SK-N-SH (cell line): ENCODE measurements at places on chromosomes 16 and 17.

DNA sequence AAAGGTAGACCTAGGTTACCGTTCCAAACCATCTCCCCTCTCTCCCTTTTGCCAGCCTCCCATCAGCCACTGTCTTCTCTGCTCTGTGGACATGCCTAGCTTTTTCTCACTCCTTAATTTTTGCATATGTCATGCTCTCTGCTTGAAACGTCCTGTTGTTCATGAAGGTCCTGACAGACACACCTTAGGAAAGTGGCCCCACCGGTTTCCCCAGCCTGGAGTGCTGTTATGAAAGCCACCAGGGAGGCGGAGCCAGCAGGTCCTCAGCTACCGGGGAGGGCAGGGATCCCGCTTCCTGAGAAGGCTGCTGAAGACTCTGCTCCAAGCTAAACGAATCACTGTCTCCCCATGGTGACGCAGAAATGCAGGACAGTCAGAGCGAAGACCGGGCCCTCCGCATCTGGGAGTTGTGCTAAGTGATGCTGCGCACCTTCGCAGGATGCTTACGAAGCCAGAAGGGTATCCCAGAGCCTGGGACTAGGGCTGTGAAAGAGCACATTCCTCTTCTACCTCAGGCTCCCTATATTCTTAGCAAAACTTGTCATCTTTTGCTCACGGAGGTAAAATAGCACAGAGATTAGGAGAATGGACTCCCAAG lies 2.3 kb upstream of the SLC16A11 start:
- no peak for DNase-seq

DNA sequence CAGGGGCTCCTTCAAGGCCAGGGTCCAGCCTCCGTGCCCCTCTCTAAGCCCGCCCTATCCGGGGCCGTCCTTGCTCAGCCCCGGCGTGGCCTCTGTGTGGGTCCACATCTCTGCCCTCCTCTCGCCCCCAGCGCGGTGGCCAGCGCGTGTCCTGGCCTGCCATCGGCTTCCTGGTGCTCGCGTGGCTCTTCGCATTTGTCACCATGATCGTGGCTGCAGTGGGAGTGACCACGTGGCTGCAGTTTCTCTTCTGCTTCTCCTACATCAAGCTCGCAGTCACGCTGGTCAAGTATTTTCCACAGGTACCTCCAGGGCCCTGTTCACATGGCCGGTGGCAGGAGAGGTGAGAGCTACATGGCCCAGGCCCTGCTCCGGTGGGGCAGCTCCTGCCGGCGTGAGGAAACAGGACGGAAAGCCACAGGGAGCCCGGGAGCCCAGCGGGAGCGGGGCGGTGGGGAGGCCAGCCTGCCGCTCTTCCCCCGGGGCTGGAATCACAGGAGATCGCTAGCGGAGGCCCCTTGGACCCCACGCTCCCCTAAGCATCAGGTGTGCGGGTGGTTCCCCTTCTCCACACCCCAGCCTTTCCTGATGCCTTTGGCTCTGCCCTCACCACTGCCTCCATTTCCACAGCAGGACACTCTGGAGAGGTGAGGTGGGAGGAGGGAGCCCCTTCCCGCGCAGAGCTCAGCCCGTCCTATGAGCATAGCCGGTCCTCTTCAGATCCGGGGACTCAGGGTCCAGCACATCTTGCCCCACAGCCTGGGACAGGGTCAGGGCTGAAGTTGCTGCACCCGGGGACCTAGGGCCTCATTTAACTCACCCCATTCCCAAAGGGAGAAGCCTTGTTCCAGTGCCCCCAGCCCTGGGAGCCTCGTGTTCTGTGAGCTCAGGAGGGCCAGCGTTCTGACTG lies 10.2 kb downstream of the TAX1BP3 start:
- no peak for DNase-seq

DNA sequence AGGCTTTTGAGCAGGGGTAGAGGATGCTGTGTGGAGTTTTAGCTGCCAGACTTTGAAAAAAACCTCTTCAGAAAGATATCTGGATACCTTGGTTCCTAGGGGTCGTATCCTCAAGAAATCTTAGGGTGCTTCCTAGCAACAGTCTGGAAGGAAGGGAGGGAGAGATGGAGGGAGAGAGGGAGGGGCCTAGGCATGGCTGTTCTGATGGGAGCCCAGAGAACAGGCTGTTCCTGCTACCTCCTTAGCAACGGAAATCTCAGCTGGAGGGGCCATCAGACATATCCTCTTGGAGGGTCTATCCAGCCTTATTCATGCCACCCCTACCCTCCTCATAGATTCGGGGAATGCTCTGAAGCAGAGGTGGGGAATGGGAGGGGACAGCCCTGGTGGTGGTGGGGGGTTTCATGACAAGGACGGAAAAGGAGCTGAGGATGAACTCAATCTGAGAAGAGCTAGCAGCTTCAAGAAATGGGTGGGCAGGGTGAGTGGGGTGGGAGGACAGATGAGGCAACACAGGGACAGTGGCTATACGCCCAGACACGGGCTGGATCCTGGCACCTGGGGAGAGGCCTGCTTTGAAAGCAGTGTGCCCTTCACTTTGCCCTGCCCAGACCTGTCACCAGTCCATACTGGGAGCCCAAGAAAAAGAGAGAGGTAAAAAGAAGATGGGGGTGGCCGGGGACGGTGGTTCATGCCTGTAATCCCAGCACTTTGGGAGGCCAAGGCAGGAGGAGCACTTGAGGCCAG lies 2.9 kb upstream of the THRA start:
- DNase-seq, result no peak

DNA sequence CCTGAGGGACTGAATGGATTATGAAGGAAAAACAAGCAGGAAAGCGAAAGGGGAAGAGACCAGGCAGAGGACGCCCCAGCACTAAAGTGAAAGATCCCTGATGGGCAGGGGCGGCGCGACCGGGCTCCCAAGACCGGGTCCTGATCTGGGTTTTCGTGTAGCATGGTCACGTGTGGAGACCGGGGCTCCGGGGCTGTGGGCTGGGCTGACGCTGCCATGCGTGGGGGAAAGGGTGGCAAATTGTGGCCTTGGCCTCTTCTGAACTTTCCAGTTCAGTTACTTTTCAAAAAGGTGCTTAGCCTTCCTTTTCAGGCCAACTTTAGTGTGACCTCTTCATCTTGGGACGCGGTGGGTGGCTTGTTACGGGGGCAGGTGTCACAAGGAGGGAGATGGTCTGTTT lies 57.5 kb downstream of the METRNL start:
- no peak for DNase-seq

GRCh38 chr16:72785171-72785570 lies 262.8 kb downstream of the ZFHX3 start:
- DNase-seq, result no peak

GRCh38 chr17:5210614-5211252 lies 19.1 kb upstream of the ZNF594 start:
- DNase-seq, result no peak

DNA sequence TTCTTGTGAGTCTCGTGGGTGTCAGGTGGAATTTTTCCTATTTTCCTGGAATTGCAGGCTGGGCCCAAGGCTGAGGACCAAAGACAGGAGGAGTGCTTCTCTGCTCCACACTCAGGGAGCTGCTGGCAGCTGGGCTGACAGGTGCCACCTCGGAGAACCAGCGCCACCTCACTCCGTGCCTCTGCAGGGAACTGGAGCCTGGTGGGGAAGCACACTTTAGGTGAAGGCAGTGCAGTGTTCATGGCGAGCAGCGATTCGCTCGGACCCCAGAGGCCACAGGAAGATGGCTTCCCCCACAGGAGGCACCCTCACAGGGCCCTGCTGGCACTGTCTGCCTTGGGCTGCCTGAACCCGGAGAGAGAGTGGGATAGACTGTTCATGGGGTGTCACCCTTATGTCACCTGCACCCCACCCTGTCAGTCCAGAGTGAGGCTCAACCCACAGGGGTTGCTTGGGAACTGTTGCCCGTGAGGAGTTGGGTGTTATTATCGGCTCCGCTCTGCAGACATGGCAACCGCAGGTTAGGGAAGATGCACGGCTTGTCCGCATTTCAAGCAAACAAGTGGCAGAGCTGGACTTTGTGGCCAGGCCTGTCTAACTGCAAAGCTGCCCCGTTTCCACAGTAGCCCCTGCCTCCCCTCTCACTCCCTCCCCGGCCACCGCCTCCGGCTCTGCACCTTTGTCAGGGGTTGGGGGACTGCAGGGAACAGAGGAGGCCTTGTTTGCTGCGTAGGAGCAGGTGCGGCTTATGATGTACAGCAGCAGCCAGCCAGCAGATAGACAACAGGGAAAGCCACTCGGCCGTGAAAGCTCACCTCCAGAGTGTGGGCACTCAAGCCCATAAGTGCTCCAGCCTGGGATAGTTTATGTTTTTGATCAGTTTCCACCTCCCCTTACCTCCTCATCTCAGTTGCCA lies 15.5 kb downstream of the TBC1D24 start:
- no peak for DNase-seq

DNA sequence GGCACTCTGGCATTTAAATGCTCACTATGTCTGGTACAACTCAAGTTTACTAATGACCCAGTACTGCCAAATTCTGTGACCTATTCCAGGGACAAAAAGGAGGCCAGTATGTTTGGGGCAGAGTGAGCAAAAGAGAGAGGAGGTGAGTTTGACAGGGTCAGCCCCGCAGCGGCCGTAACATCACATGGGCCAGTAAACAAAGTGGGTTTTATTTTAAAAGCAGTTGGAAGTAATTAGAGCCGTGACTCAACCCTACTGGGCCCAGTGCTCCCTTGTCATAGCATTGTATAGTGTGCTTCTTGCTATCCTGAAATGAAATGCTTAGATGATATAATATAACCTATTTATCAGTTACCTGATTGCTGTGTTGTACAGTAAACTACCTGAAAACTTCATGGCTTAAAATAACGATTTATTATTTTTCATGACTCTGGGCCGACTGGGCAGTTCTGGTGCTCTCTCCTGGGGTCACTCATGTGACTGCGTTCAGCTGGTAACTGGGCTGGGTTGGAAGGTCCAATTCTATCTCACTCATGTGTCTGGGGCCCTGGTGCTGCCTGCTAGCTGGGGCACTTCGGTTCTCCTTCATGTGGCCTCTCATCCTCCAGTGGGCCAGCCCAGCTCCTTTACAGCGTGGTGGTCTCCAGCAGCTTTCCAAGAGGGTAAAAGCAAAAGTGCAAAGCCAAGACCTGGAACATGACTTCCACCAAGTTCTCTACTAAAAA lies 27.4 kb downstream of the IQCK start:
- DNase-seq, result no peak

- DNase-seq, result no peak
Measured at GRCh38 chr16:85436207-85436606, 176.9 kb upstream of the GSE1 start.

DNA sequence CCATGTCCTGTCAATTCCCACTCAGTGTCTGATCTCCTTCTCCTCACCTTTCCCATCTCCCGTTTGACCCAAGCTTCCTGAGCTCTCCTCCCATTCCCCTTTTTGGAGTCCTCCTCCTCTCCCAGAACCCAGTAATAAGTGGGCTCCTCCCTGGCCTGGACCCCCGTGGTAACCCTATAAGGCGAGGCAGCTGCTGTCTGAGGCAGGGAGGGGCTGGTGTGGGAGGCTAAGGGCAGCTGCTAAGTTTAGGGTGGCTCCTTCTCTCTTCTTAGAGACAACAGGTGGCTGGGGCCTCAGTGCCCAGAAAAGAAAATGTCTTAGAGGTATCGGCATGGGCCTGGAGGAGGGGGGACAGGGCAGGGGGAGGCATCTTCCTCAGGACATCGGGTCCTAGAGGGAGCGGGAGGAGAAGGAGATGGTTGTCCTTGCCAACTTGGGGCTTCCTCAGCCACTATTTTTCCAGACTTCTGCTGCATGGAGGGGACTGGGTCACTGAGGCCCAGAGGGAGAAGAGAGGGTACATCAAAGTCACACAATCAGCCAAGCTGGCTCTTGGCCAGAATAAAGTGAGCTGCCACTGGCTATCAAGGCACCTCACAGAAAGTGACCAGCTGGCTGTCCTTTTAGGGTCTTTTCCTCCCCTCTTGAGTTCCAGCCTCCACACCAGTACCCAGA lies 1.9 kb upstream of the TBC1D10B start:
- no peak for DNase-seq

DNA sequence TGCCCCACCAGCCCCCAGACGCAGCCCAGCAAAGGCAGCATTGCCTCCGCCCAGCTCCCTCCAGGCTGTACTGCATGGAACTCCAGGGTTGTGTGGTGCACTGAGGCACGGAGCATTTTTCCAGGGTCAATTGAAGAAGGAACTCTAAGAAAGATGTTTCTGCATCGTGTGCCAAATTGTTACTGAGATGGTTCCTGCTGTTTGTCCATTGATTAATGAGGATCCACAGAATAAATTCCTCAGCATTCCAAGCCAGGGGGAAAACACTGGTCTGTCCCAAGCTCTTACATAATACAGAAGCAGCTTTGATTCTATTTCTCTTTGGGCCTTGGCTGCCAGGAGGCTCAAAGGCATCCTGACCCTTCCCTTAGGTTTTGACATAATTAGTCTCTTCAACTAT lies 80.9 kb downstream of the ZNF423 start:
- no peak for DNase-seq

DNA sequence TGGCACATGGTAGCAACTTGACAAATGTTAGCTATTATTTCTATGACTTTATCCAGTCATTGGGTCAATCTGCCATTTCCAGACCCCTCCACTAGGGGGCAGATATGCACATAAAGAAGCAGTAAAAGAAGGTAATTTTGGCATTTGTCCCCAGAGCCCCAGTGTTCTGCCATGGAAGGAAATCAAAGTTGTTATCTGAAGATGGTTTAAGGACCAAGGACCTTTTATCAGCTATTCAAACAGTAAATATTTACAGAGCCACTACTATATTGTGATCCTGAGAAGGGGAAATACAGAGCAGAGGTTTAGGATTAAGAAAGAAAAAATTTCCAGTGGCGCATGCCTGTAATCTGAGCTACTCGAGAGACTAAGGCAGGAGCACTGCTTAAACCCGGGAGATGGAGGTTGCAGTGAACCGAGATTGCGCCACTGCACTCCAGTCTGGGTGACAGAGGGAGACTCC lies 20.0 kb downstream of the TRAF4 start:
- DNase-seq, result peak; percentile 78

DNA sequence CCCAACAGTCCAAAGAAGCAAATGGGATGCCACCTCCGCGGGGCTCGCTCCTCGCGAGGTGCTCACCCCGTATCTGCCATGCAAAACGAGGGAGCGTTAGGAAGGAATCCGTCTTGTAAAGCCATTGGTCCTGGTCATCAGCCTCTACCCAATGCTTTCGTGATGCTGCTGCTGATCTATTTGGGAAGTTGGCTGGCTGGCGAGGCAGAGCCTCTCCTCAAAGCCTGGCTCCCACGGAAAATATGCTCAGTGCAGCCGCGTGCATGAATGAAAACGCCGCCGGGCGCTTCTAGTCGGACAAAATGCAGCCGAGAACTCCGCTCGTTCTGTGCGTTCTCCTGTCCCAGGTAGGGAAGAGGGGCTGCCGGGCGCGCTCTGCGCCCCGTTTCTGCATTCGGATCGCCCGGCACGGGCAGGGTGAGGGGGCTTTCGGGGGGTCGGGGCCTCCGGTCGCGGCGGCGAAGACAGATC lies at the start of gene CDH13:
Gene CDH13 (plus strand): TSS at position 179 of the 471 bp plus-strand sequence.
- no peak for DNase-seq

GRCh38 chr17:7846063-7846735 lies 8.7 kb upstream of the TMEM88 start:
- DNase-seq, result no peak
